ENCODE measurements at places on chromosomes 7 and 10.

DNA sequence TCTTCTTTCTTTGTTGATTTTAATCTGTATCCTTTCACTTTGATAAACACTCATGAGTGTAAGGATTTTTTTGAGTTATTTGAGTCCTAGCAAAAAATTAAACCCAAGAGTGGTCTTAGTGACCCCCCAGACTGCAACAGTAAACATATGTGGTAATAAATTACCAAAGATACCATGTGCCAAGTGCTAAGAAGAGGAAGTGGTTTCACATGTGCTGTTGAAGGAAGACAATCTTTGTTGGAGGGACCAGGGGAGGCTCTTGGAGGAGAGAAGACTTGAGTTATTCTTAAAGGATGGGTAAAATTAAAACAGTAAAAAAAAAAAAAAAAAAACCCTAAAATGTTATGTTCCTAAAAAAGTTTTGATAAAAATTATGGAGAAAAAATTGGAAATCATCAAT, 150.2 kb downstream of the SEC23IP start:
- DNase-seq, result no peak

DNA sequence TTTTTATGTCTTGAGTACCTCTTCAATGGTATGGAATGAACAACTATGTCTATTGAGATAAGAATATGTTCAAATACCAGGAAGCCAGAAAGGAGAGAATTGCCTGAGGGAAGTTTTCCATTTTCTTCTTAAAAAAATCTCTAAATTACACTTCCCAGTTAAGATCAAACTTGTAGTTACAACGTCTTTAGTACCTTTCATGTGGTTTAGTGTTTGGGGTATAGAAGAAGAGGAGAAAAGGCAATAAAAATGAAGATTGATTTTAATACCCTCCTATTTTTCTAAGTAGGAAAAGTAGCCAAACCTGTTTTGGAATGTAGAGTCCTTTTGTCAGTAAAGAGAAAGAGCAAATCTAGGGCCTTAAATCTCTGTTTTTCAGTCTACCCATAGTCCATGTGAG, 470.0 kb upstream of the SEMA3A start:
- DNase-seq, result no peak

DNA sequence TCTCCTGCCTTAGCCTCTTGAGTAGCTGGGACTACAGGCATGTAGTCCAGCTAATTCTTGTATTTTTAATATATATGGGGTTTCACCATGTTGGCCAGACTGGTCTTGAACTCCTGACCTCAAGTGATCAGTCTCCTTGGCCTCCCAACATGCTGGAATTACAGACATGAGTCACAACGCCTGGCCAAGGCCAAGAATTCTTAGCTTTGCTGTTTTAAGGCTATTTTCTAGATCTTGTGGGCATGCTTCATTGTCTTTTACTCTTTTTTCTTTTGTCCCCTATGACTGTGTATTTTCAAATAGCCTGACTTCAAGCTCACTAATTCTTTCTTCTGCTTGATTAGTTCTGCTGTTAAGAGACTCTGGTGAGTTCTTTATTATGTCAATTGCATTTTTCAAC, 56.4 kb upstream of the TAS2R16 start:
- no peak for DNase-seq

DNA sequence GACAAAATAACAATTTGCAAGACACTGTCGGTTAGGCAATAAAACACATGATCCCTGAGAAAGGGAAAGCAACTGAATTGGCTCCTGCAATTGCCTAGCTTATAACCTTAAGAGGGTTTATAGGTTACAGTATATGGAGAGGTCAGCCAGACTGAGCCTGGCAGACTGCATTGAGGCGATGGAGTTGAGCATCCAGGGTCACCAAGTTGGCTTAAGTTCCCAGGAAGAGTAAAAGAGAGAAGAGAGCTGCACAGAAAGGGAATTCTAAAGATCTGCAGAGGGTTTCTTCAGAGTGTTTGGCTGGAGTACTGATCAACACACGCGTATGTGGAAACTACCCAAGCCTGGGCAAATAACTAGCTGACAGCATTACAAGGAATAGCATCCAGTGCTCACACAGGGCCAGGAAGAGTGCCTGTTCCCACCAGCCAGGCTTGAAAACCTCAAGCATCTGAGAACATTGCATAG, 11.2 kb downstream of the ANKMY2 start:
- DNase-seq, result no peak

GRCh38 chr10:124725171-124725631, 19.0 kb downstream of the FAM53B start:
- no peak for DNase-seq

DNA sequence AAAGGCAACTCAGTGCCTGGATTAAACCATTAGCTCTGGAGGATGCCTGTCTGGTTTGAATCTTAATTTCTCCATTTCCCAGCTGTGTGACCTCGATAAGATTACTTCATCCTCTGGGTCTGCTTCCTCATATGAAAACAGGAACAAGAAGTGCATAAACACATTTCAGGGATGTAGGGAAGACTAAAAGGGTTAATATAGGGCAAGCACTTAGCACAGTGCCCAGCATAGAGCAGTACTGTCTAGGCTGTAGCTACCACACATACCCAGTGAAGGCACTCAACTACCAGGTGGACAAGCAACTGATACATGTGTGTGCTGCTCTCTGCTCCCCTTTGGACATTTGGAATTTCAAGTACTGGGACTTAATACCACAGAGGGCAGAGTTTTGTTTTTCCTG, 85.4 kb downstream of the KCNMA1 start:
- DNase-seq, result no peak

DNA sequence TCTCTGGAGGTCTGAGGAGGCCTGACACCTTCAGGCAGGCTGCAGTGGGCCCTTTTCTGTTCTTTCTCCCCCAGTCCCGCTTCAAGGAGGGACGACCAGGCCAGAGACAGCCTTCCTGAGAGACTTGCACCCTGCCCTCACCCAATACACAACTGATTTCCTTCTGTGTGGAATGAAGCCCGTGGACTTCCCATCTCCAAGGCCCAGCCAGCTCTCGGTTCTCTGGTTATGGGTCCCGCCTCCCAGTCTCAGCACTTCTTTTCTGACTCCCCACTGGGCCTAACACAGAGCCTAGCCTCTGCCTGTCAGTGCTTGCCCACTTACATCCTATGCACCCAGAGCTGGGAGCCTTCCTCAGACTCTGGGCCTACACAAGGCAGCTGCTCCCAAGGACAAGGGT, 24.1 kb upstream of the ADCYAP1R1 start:
- DNase-seq, result no peak

GRCh38 chr10:132387764-132388210, 9.2 kb upstream of the PWWP2B start:
- DNase-seq, result no peak

GRCh38 chr7:11706666-11707605, 125.1 kb downstream of the THSD7A start:
- no peak for DNase-seq

DNA sequence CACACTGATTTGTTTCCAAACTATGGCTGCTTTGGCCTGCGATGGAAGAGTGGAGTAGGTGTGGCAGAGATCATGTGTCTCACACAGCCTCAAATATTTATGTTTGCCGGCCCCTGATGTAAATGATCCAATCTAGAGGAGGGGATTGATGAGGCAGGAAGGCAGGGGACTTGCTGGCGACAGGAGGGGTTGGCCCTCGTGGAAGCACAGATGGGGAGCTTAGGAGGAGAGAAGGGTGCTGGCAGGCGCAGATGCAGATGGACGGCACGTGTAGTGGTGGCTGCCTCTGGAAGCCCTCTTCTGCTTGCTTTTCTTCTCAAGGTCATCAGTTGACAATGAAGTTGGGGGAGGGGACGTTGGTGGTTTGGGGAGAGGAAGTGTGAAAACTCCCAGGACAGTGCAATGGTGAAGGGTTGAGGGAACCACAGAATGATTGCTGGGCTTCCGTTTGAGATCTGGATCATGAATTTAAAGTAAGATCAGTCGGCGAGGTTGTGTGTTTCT, 15.4 kb downstream of the COL13A1 start:
- no peak for DNase-seq

DNA sequence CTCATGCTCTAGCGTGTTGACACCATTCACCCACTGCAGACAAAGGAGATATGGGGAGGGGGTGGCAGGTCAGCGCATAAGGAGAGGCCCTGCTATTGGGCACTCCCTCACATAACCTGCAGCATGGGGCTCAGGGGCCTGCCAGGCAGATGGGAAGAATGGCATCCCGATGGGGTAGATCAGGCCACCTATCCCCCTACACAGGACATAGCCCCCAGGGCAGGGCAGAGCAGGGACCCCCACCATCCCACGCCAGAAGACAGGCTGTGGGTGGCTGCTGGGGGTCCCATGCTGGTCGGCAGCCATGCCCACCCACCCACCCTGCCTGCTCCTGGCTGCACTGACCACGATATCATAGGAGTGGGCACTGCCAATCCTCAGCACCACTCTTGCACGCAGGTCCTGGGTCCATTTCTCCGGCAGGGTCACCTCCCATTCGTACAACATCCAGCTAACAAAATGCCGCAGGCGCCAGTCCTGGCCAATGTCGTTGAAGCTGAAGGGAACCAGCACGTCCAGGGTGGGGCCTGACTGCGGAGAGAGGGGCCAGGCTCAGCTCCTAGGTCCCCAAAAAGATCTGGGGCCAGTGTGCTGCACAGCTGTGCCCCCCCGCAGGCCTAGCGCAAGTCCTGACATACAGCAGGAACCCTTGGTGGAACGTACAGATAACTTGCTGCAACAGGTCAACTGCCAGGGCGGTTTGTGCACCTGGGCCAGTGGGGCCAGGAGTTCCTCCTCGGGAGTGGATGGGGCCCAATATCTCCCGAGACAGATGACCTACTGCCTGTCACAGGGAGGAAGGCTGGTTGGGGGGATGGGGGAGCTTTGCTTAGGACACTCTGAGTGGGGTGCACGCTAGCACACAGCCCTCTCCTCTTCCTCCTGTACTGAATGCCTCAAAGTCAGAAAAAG, 45.9 kb upstream of the ZNF479 start:
- no peak for DNase-seq

- no peak for DNase-seq
Observed at GRCh38 chr7:46909601-46910051, 672.3 kb downstream of the TNS3 start.

DNA sequence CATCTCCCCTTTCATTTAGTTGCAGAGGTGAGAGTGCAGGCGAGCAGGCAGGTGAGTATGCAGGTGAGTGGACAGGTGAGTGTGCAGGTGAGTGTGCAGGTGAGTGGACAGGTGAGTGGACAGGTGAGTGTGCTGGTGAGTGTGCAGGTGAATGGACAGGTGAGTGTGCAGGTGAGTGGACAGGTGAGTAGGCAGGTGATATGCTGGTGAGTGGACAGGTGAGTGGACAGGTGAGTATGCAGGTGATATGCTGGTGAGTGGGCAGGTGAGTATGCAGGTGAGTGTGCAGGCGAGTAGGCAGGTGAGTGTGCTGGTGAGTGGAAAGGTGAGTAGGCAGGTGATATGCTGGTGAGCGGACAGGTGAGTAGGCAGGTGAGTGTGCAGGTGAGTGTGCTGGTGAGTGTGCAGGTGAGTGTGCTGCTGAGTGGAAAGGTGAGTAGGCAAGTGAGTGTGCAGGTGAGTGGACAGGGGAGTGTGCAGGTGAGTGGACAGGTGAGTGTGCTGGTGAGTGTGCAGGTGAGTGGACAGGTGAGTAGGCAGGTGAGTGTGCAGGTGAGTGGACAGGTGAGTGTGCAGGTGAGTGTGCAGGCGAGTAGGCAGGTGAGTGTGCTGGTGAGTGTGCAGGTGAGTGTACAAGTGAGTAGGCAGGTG, 165.6 kb downstream of the ADARB2 start:
- DNase-seq, result no peak

DNA sequence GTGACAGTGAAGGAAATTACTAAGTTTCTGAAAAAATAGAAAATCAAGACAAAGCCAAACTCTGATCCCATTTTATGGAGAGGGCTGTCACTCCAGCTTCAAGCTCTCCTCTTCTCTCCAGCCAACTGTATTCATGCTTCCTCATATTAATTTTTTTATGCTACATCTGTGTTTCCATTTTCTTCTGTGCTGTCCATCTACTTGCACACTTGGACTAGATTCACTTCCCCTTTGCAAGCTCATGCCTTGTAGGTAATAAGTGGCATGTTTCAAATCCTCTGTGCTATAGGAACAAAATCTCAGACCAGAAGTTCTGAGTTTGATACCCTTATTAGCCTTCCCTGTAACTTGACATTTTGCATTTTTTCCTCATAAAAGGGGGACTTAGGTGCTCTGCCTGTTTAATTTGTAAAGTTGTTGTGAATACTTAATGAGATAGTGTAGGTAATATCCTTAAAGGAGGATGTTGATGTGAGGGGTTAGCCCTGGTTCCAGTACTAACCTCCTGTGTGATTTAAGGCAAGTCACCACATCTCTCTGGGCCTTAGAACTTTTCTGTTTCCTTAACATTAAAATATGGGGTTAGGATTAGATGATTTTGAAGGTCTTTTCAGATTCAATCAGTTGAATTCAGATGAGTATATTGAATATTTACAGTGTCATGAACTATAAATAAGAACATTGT, 358.8 kb downstream of the BBS9 start:
- DNase-seq, result no peak

DNA sequence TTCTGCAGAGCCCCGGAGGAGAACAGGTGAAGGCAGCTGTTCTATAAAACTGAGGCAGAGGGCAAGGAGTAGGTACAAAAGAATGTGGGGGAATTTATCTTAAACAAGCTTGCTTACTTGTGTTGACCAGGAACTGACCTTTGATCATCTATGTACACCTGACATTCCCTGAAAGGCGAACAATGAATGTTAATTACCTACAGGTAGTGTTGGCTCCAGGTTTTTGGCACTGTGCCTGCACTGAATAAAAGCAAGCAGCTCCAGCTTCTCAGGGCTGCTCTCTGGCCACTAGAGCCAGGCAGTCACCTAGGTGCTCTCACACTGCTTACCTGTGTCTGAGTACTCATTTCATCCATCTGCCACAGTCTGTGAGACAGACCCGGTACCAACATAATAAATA, 87.0 kb downstream of the RAPGEF5 start:
- no peak for DNase-seq

DNA sequence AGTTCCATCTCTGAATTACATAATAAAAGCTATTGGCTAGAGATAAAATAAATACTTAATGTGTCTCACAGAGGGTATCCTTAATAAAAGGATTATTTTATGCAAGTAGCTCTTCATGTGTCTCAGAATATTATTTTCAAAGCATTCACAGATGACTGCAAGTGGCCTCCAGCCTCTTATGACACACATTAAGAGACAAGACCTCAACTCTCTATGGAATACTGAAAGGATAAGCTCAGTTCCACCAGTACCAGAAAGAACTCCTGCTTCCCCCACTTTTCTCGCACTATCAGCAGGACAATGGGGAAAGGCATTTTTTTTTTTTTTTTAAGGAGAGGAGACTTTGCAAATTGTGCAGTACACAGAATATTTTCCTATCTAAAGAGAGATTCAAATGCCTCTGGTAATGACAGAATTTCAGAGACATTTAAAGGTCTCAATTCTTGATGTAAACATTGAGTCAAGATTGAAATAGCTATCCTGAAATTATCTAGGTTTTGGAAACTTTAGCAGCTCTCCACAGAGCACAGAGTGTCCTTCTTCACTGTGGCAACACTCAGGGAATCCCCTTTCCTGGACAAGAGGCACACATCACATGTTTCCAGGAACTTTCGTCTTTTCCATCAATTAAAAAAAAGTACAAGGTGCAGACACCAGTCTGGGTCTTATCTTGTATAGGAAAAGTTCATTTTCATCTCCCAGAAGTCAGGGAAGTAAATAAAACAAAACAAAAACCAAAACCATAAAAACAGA, 122.0 kb upstream of the ANK3 start:
- DNase-seq, result no peak

GRCh38 chr7:134515569-134516468, 11.5 kb upstream of the AKR1B10 start:
- no peak for DNase-seq

- no peak for DNase-seq
Observed at GRCh38 chr10:126387931-126388911, at the start of gene ADAM12. ADAM12 (minus strand) TSS chr10:126388477; CDS start chr10:126388145, 332 bp downstream.
